ENCODE measurements at places on chromosomes 3 and 15.

- peak; percentile 24 for DNase-seq
Measured at GRCh38 chr15:66043264-66043663, 174.0 kb downstream of the RAB11A start.

GRCh38 chr3:89113893-89114840, 6.7 kb downstream of the EPHA3 start:
- peak; percentile 55 for DNase-seq

DNA sequence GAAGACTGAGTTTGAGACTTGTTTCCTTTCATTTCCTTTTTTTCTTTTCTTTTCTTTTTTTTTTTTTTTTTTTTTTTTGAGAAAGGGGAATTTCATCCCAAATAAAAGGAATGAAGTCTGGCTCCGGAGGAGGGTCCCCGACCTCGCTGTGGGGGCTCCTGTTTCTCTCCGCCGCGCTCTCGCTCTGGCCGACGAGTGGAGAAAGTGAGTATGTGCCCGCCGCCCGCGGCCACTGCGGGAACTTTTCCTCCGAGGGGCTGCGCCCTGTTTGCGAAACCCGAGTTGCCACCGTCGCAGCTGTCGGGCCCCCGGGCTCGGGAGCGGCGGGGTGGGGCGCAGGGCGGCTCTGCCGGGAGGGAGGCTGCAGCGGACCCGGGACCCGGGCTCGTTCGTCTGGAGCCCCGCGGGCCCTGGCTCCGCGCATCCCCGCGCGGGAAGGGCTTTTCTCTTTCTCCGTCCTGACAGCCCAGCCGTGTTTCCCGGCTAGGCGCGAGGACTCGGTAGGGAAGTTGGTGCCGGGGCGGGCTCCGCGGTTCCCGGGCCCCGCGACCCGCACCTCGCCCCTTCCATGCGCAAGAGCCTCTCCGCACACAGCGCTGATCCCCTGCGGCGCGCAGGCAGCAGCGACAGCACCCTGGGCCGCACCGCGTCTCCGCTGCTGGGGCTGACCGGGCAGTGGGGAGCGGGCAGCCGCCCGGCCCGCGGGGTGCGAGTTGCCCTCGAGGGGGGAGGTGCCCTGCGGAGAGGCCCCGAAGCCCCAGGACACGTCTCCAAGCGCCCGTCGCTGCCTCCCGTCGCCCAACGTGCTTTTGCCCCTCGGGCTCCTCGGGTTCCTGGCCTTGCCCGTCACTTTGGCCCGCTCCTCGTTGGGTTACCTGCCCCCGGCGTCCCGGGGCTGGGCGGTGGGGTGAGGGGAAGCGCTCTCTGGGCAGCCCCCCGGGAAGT, 1.4 kb downstream of the IGF1R start:
- no peak for DNase-seq

DNA sequence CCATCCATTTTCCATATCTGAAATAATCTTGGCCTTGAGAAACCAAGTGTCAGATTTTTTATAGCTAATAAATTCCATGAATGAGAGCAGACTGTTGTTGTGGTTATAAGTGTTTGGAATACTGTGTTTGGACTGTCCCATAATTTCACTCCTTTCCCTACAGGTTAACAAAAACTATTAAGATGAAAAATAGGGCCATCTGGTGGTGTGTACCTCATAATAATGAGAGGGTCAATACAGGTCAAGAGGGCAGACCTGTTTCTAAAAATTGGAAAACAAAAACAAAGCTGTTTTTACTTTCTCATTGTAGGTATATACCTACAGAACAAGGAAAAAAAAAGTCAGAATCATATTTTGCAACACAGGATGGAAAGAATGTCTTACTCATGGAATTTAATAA, 553.8 kb upstream of the SGO1 start:
- no peak for DNase-seq

DNA sequence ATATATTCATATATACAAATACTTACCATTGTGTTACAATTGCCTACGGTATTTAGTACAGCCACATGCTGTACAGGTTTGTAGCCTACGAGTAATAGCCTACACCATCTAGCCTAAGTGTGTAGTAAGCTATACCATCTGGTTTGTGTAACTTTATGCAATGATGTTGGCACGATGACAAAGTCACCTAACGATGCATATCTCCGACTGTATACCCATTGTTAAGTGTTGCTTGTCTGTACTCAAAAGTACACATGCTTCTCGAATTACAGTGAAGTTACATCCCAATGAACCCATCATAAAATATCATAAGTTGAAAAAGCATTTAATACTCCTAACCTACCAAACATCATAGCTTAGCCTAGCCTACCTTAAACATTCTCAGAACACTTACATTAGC, 327.1 kb downstream of the KBTBD8 start:
- DNase-seq = no peak

GRCh38 chr3:38843898-38844297, 27.9 kb upstream of the SCN10A start:
- no peak for DNase-seq

DNA sequence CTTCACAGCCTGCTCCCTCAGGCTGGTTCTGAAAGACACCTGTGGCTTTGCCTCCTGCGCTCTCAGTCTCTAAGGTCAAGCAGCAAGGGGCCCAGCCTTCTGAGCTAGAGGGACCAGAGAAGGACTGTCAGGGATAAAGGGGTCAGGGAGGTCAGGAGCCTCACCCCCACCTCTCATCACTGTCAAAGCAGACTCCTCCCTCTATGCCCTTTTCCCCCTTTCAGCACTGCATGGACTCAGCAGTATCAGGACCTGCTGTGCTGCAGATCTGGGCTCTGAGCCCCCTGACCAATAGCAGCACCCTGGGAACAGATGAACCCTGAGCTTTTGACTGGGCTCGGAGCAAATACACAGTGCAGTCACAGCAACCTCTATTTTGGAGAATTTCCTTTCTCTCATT, 3.2 kb upstream of the BMF start:
- DNase-seq = no peak

DNA sequence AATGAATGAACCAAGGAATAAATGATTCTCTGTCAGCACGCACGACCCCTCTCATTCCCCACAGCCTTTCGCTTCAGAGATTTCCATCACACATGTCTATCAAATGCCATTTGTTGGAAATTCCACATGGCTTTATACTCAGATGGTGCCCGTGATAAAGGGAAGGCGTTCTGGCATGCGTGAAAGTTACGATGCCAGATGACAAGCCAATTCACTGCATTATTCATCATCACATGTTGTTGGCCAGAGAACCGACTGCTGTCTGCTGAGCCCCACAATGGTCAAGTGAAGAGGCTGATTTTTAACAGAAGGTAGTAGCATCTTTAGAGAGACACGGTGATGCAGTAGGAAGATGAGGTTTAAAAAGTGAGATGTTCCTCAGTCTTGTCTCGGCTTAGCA, 74.1 kb upstream of the FRMD4B start:
- no peak for DNase-seq

- no peak for DNase-seq
Measured at GRCh38 chr3:20060974-20061685, 20.9 kb downstream of the KAT2B start.

GRCh38 chr3:44041726-44042125, 200.0 kb upstream of the TOPAZ1 start:
- no peak for DNase-seq

DNA sequence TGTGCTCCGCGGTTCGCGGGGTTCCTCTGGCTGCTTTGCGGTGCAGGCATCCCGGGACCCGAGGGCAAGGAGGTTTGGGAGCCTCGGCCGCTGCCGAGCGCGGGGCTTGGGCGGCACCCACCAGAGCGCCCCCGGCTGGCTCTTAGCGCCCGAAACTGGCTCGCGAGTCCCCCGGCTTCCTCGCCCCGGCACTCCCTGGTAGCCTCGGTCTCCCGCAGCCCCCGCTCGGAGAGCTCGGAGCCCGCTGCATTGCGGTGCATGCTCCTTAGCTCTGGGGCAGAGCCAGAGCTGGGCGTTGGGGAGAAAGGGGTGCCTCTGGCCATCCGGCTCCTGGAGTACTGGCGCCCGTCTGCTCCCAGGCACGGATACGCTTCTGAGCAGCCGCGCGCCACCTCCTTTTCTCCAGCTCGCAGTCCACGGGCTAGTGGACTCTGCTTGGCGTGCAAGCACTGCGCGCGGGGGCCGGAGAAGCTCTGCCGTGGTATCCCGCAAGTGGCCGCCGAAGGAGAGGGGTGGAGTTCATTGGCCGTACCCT, 753 bp downstream of the EPHB1 start:
- no peak for DNase-seq

- DNase-seq = no peak
Measured at GRCh38 chr3:59106085-59106648, 56.3 kb upstream of the CFAP20DC start.

DNA sequence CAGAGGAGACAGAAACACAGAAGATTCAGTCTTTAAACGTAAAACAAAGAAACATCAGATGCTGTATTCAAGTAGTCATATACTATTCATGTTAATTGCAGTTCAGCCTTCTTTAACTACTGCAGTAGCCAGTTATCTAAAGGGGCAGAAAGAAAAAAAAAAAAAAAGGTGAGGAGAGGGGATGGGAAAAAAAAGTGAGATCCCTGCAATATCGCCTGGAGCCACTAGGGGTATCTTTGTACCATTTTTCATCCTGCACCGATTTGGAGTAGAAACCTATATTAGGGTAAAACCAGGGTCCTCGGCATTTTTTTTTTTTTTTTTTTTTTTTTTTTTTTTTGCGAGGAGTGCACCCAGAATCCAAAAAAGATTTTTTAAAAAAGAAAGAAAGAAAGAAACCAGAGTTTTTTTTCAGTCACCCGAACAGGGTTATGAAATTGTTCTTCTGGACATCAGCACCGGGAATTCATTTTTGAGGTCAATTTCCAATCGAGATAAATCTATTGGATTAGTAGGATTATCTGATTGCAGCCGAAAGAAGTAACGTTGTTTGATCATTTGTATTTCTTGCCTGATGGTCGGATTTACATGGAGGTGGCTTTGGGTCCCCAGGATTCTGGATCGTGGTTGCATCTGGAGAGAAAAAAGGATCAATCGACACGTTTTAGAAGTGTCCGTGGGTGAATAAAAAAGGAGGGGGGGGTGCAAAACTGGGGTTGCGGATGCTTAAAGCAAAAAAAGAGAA, 186.7 kb downstream of the NLGN1 start:
- peak; percentile 39 for DNase-seq

GRCh38 chr3:156024904-156025533, 95.4 kb upstream of the KCNAB1 start:
- DNase-seq = no peak

GRCh38 chr3:170523248-170523647, 62.6 kb downstream of the SLC7A14 start:
- DNase-seq = no peak

DNA sequence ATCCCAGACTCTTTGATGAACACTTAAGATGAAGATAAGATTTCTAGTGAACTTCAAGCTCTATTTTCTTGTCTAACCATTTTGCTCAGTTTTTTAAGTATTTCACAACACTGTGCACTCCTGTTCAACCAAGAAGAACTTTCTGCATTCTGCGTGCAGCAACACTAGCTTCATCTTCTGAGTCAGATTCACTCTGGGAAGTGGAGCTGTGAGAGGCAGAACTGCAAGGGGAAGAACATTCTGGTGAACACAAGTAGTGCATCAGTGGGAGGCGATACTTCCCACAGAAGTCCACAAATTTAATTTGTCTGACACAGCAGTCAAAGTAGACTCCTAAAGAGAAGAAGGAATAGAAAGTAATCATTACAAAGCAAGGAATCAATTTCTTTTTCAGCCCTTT, 18.1 kb downstream of the LRRC58 start:
- DNase-seq = no peak

DNA sequence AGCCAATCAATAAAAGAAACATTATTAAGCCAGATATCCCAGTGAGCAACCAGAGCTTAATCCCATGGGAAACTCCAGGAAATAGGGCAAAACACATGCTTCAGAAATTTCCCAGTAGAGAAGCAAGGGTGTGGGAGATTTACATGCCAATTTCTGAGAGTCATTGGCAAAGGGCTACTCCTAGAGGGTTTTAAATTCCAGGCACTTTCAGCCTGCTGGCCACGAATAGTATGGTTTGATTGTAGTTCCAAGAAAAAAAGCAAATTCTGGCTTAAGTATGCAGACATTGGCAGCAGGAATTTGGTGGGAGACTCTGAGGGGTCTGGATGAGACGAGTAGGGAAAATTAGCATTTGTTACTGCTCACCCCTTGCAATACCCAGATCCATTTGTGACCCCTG, 402.1 kb upstream of the SUCLG2 start:
- no peak for DNase-seq

GRCh38 chr3:187198490-187198889, 1.2 kb downstream of the RTP1 start:
- DNase-seq = no peak

DNA sequence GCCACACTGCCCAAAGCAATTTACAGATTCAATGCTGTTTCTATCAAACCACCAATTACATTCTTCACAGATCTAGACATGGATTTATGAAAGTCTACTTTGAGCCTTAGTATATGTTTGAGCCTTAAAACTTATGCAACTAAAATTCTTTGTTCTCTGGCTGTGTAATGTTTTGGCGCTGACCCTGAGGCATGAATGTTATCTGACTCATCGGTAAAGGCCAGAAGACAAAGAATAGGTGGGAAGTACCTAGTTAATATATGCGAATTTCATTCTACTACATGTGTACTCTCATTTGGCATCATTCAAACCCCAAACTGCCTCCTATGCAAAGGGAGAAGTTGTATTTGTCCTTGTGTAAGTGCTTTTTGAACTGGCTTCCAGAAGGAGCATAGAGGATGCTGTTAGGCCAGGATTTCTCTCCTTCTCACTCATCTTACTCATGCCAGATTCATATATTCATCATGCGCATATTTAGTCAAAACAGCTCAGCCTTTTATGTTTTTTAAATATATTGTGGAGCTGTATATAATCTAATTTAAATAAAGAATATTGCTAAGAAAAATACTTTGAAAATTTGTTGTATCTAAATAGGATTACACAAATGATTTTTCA, 204.2 kb downstream of the NFKBIZ start:
- DNase-seq = no peak

GRCh38 chr15:55824857-55825613, 82.1 kb upstream of the PRTG start:
- DNase-seq = no peak

- no peak for DNase-seq
Measured at GRCh38 chr3:100875239-100875638, 118.0 kb downstream of the ABI3BP start.

- DNase-seq = peak; percentile 34
Measured at GRCh38 chr3:123328851-123329635, 119.8 kb downstream of the ADCY5 start.

DNA sequence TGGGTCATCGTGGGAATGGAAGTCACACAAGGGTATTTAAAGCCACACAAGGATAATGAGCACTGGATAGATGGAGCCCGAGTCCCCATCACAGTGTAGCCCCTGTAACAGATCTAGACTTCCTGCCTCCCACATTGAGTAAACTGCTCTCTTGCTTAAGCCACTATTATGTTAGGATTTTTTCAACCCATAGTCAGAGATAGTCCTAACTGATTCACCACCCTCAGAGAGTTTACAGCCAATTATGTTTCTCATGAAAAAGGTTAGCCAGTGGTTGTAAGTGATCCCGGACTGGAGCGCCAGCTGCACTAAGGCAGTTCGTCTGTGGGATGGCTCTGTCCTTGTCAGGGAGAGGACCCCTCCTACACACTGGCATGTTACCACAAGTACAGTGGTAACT, 77.0 kb downstream of the KLF13 start:
- no peak for DNase-seq
